ENCODE measurements at places on chromosomes 5 and 9.

DNA sequence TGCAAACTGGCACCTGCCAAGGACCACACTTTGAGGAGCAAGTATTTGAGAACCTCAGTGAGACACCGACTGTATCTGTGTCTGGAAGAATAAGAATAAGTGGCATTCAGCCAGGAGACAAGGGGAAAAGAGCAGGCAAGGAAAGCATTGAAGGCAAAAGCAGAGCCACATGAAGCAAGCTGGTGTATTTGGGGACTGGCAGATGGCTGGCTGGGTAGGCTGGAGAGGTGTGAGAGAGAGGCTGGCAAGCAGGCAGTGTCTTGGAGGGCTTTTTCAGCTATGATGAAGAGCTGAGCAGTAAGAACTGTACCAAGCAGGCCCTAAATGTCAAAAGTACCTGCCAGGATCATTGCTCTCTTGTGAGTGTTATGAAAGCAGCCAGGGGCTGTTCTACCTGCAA is 14.1 kb upstream of the C5orf58 start:
- DNase-seq: no peak

- no peak for DNase-seq
Observed at GRCh38 chr5:2184563-2185540, 302.1 kb upstream of the IRX4 start.

GRCh38 chr5:158155811-158156505 is 297.0 kb upstream of the CLINT1 start:
- no peak for DNase-seq

GRCh38 chr9:14769230-14769571 is 46.7 kb upstream of the CER1 start:
- DNase-seq: no peak

DNA sequence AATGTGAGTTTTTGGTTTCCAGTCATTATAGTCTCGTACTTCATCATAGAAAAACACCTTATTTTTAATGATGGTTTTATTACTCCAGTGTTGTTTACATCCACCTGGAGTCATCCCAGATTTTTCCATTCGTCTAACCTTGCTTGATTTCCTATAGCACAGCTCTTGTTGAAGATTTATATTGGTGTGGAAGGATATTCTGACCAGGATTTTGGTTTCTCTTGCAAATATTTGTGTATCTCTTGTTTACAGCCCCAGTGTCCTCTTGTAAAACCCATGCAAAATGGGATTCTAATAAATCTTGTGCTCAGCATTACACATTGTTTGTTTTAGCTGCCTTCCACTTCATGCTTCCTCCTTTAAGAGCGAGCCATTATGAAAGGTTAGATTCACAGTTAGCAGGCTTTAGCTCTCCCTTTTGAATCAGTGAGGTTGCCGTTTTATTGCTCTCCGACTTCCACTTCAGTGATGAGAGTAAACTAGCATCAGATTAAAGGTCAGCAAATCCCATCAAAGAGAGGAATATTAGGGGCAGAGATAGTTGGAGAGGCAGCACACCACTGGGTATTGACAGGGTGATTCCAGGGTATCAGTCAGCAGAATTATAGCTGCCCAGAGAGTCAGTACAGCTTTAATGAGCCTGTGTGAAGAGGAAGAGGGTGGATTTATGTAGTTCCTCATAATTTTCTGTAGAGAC is 157.1 kb downstream of the PBX3 start:
- no peak for DNase-seq

- no peak for DNase-seq
Observed at GRCh38 chr9:21015129-21015815, 16.2 kb downstream of the HACD4 start.

GRCh38 chr9:127273326-127273725 is 8.8 kb downstream of the GARNL3 start:
- no peak for DNase-seq

DNA sequence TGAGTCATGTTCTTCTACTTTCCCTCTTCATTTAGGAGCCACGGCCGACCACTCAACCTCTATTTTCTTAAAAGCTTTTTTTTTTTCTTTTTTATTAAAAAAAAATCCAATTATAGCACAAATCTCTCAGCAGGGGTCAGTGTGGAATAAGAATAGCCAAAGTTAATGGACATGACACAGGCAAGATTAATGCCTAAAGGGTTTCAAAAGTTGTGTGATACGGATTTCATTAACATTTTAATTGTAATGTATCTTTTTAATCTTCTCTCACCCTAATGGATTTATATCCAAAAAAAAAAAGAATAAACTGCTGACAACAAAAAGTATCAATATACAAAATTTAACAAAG is 5.4 kb downstream of the NACC2 start:
- DNase-seq: peak; percentile 24

DNA sequence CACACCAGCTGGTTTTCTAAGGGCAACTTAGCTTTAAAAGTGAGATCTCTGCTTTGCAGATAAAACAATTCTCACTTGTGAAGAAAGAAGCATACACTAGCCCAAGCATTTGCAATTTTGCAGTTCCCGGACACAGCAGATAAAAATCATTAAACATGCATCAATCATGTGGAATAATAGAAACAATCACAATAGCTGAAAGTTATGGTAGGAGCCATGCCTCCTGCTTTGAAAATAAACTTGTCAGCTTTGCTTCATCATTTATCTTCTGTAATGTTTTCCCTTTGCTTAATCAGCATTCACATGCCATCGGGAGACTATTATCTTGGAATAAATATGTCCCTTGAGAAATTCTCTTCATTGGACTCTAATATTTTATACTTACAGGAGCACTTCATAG is 60.3 kb upstream of the DAB2 start:
- no peak for DNase-seq

DNA sequence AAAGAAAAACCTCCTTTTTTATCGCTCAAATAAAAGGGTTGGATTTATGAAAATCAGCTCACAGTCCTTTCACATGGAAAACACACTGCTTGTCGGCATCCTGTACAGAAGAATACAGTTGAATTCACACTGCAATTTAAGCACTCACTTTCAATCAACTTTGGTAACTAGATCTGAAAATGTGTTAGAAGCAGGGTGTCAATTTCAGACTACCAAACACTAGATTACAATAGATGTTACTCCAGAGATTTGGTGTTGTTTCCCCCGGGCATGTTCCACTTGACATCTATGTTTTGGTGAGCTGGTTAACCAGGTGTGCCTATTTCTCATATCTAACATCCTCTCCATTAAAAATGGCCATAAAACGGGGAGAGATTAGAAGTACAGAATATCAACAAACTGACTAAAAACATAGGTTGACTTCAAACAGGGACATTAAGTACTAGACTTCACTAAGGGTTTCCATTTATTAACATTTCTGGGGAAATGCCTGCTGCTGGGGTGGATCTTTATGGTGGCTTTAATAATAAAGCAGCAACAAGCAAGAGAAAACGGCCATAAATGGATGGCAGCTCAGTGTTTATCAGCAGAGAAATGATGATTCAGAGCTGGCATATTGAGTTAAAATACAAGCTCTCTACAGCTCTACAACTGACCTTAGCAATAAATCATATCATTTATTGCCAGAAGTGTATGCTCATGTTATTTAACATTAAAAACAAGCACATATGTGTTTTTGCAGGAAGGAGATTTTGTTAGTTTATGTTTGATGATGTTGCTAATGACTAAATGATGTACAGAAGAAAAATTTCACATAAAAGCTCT is 158.8 kb downstream of the SLF1 start:
- no peak for DNase-seq

DNA sequence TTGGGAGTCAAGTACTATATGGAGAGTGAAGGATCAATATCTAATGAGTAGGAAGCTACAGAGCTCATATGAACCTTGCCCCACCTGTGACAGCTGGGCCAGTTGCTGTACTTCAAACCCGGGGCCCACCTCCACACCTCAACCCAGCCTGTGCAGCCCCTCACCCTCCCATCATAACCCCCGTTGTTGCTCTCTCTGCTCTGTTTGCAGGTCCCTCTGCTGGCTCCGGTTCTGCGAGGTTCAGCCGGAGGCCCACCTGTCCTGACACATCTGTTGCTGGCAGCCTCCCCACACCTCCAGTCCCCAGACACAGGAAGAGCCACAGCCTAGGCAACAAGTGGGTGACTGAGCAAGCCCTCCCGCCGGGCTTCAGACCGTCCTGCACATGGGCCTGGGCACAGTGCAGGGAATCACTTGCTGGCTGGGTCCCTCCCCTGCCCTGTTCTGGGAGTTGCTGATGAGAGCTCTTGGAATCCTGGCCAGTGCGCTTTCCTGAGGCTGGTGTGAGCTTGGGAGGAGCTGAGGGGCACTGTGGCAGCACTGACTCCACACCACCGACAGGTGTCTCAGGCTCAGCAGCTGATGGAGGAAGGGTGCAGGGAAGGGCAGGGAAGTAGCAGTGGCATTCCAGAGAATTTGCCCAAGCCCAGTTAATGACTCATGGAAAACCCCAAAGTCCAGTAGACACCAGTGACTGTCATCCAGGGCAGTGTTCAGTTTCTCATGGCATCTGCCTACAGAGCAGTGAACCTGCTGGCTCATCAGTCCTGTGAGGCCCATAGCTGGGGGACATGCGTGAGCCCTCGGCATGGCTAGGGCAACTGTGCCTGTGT is 69.5 kb upstream of the GARNL3 start:
- DNase-seq: no peak

DNA sequence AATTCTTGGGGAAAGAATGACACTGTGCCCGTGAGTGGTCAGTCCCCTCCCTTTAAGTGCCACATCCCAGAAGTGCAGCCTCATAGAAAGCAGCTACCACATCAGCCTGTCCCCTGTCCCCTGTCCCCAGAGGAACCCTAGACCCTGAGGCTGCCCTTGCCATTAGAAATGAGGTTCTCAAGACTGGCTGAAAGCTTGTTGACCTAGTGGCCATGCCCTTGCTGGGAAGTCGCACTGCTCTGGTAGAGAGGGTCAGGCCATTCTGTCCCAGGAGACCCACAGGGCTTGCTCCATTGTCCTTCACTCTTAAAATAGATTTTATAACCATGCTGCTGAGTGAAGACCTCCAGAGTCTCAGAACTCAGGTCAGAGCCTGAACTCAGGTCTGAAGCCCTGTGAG is 184.5 kb downstream of the RGS3 start:
- no peak for DNase-seq

DNA sequence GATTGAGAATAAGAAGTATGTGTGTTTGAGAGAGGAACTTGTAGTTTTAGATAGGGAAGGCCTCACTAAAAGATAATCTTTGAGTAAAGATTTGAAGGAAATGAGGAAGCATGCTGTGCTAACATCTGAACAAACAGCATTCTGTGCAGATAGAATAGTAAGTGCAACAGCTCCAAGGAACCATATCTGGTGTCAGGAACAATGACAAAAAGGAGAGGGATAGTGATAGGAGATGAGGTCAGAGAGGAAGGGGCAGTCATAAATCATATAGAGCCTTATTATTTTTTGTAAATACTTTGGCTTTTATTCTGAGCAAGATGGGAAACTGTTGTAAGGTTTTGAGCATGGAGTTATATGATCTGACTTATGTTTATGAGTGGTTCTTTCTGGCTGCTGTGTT is 3.8 kb downstream of the MRPL22 start:
- DNase-seq: no peak

DNA sequence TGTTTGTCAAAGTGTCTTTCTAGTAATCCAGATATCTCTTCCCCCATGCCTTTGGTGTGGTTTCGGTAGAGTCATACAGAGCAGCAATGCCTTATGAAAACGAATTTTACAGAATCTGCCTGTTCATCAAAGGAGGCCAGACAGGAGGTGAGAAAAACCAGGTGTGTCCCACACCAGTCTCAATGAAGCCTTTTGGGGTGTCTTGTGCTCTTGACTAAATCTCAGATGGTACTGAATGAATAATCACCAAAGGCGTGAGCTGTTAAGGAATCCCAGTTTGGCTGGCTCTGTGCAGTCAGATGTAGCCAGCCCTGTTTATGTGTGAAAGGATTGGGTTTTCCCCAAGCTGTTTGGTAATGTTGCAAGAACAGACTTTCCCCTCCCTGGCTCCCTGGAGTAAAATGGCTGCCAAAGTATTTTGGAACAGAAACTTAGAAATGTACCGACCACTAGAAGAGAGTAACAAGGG is 70.8 kb upstream of the CDKN2B start:
- DNase-seq: peak; percentile 91

- DNase-seq: no peak
Observed at GRCh38 chr9:92607088-92607487, 62.8 kb downstream of the IPPK start.

DNA sequence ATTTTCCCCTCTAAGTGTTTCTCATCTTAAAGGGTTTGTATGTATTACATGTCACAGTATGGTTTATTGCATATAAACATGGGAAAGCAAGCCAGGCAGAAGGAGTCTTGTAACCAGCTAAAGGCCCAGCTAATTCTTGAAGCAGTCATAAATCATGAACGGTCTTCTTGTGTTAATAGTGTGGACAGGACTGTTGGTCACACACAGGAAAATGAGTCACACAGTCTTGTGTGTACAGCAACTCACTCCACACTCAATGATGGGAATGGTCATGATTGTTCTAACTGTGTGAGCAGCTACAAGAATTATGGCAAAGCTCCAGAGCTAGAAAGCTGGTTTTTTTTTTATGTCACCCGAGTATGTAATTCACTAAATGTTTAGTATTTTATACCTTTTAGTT is 123.9 kb downstream of the GHR start:
- DNase-seq: no peak

DNA sequence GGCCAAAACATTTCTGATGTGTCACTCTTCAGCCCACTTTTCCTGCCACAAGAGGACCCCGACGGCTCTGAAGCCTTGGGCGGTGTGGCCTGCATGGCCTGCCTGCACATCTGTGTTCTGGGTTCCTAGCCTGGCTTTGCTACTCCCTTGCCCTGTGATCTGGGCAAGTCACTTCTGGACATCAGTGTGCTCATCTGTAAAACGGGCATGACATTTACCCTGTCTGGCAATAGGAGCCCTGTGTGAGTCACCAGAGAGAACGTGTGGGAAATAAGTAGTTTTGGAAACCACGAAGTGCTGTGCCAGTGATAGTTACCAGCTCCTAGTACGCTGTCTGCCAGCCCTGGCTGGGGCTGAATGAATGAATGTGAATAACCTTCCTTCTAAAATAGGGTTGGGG is 90.8 kb downstream of the MACROH2A1 start:
- DNase-seq: no peak

- DNase-seq: no peak
Observed at GRCh38 chr9:128362774-128363173, 8.4 kb upstream of the URM1 start.

DNA sequence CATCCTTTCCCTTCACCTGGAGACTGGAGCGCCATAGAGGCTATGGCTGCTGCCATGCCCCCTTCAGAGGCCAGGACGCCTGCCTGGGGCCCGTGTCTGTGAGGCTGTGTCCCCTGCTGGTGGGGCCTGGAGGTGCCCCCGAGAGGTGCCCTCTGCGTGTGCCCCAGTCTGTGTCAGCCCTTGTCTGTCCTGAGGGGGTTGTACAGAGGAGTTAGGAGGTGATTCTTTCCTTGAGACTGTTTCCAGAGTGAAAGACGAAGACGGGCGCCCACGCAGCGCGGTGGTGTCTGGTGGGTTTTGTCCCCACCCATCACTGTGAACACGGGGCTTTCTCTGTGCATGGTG is 24.6 kb downstream of the TRAF2 start:
- DNase-seq: no peak

- DNase-seq: no peak
Observed at GRCh38 chr9:6239694-6240093, 24.1 kb downstream of the IL33 start.

DNA sequence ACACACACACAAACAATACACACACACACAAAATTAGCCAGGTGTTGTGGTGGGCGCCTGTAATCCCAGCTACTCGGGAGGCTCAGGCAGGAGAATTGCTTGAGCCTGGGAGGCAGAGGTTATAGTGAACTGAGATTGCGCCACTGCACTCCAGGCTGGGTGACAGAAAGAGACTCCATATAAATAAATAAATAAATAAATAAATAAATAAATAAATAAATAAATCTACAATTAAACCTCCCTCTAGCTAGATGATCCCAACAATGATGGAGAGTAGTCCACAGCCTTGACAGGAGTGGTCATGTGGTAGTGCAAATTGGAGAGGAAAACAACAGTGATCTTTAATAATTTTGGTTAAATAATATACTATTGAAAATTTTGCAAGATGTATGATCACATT is 1739.0 kb upstream of the C9orf72 start:
- no peak for DNase-seq
